ENCODE measurements at places on chromosomes 3 and 15.

DNA sequence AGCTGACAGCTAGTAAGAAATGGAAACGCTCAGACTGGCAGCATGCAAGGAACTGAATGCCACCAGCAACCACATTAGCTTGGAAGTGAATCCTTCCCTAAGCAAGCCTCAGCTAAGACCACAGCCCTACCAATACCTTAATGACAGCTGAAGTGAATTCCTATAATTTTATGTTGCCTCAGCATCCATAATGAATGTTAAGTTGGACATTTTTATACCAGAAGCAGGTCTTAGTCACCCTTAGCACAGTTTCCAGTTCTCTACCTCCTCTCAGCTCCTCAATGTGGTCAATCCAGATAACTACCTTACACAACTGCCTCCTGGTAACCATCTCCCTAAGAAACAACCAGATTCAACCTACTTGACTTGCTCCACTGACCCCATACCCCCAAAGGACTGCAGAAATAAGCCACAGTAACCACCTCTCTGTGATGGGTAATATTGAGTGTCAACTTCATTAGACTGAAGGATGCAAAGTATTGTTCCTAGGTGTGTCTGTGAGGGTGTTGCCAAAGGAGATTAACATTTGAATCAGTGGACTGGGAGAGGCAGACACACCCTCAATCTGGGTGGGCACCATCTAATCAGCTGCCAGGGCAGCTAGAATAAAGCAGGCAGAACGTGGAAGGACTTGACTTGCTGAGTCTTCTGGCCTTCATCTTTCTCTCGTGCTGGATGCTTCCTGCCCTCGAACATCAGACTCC lies 33.5 kb downstream of the NEDD4 start:
- no peak for DNase-seq

DNA sequence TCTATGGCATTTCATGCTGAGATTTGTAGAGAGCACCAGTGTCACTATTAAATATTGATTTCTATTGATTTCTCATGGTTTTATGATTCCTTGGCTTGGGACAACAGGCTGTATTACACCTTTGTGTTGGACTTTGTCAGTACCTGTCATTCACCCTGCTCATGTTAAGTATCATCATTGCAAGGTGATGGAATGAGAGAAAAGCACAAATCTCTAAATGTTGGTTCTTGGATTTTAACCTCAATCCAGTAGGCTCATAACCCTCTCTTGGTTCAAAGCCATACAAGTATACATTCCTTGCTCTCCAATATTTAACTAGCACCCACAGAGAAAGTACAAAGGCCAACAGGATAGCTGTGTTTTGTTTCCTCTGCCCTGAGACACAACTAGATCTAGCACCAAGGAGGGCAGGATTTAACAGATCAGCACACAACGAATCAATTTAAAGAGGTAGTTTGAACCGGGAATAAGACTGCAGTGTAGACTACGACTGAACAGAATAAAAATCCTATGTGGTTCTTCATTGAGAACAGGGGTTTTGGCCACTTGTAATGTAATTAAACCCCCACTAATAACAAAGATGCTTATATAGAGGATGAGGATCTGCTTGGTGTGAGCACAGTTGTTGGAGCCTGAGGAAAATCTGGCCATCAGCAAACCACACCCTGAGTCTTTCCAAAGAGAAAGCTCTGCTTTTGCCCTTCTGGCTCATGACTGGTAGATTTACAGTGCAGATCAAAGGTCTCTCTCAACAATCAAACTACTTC lies 78.0 kb upstream of the TNFSF10 start:
- no peak for DNase-seq

GRCh38 chr3:87057474-87057873 lies 66.5 kb upstream of the VGLL3 start:
- DNase-seq: no peak

GRCh38 chr3:188520466-188520865 lies 366.5 kb downstream of the LPP start:
- DNase-seq: no peak

GRCh38 chr3:128424508-128425069 lies 42.1 kb downstream of the DNAJB8 start:
- DNase-seq: peak; percentile 82

DNA sequence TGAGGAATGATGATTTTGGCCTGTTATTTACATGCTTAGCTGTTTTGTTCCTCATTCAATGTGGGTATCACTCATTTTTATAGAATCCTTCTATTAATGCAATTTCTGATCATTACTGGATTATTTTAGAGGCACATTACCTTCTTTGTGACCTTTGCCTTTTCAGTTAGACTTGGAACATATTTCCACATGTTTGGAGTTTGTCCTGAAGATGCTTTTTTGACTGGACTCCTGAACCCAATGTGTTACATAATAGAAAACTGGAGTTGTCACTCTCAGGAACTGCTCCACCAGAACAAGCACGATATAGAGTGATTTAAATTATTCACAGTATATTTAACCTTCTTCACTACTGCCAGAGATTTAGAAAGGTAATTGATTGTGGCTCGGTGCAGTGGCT lies 59.5 kb downstream of the TP63 start:
- DNase-seq: no peak

- peak; percentile 74 for DNase-seq
Observed at GRCh38 chr3:137105277-137105977, 147.6 kb downstream of the IL20RB start.

DNA sequence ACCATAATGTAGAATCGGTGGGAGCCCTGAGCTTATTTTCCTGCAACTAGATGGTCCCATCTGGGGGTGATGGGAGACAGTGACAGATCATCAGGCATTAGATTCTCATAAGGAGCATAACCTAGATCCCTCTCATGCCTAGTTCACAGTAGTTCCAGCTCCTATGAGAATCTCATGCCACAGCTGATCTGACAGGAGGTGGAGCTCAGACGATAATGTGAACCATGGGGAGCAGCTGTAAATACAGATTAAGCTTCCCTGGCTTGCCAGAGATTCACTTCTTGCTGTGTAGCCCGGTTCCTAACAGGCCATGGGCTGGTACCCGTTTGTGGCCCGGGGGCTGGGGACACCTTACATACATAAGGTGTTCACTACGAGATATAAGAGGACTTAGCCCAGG lies 67.5 kb upstream of the LRRFIP2 start:
- no peak for DNase-seq

- DNase-seq: peak; percentile 91
Observed at GRCh38 chr15:47870956-47871625, 153.8 kb downstream of the SEMA6D start.

DNA sequence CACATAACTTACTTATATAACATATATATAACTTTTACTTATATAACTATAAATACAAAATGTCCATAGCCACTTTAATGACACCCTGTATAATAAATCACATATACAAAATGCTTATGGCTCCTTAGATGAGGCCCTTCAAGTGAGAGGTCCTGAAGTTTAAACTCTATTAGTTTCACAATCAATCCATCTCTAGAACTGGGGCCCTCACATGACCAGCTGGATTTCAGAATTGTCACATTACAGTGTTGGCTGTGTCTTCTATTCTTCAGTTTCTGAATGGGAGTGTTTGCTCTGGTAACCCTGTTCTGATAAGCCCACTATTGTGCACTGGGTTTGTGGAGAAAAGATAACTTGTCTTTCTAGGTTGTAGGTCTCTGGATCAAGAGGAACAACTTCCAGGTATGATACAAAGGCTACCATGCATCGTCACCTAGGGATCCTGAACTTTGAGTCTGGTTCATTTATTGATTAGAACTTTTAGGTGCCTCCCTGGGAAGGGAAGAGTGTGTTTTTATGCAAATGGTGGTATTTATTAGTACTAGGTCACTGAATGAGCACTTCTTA lies 107.9 kb downstream of the DNAH12 start:
- DNase-seq: no peak

DNA sequence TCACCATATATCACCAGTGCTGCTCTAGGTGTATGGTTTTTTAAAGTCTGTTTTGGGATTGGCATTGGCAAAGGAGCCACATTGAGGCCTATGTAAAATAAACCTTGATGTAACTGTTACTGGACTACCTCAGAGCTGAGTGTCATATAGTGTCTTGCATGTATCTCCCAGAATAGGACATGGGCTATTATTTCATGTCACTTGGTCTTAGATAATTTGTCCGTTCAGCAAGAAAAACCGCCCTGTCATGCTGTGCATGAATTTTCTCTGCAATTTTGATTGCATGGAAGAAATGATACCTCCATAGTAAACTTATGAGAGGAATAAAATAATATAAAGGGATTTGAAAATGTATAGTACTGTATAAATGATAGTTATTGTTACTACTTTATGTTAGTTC lies 59.6 kb downstream of the RNF13 start:
- no peak for DNase-seq

- no peak for DNase-seq
Observed at GRCh38 chr15:86040356-86041033, 39.2 kb upstream of the AGBL1 start.

GRCh38 chr3:57434041-57434440 lies 110.1 kb downstream of the DNAH12 start:
- DNase-seq: peak; percentile 57

DNA sequence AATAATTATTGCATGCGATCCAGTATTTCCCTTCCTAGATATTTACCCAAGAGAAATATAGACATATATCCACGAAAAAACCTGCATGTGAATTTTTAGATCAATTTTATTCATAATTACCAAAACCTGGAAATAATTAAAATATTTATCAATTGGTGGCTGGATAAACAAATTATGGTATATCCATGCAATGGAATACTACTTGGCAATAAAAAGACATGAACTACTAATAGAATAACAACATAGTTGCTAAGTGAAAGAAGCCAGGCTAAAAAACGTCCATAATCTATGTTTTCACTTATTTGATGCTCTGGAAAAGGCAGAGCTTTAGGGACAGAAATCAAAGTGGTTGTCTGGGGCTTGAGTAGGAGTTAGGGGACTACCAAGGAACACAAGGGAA lies 20.7 kb downstream of the TEX9 start:
- no peak for DNase-seq

DNA sequence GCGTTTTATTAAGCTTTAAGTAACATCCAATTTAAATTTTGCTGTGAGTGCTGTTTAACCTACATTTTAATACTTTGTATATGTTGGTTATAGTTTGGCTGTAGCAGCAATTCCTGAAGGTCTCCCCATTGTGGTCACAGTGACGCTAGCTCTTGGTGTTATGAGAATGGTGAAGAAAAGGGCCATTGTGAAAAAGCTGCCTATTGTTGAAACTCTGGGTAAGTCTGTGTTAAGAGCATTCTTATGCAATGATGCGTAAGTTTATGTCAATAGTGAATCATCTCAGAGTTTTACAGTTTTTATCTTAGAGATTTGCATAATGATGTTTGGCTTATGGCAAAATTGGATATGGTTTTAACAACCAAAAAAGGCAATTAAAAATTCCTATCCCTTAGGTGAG lies 62.7 kb downstream of the ASTE1 start:
- peak; percentile 57 for DNase-seq

- DNase-seq: no peak
Observed at GRCh38 chr3:196620161-196620604, 19.3 kb upstream of the NRROS start.

All from endothelial cell of umbilical vein (primary cell).